ENCODE measurements at places on chromosomes 7 and 10. TPM values are rescaled to one million over a fixed set of nuclear protein-coding genes. Genes with fewer than 3 reads are reported as not detected.
A peak's percentile ranks its signal among the peaks of the same experiment; 100 is the strongest.

GRCh38 chr10:28246023-28246422, 56.8 kb downstream of the MPP7 start:
- no peak for DNase-seq
- no peaks in the 10 kb centered on the region for H3K36me3 ChIP-seq
- H3K4me1 ChIP-seq, result no peaks in the 10 kb centered on the region
- H3K27me3 ChIP-seq, result no peaks in the 10 kb centered on the region
- H3K27ac ChIP-seq, result no peak overlapping the region
- H3K4me3 ChIP-seq, result no peak overlapping the region

- DNase-seq, result no peak
- no peak overlapping the region for H3K4me3 ChIP-seq
- no peaks in the 10 kb centered on the region for H3K36me3 ChIP-seq
- H3K27me3 ChIP-seq, result 0 out of 2 replicates have a peak, but pooled peaks cover 11% of the 10 kb centered on the region
- no peaks in the 10 kb centered on the region for H3K4me1 ChIP-seq
- no peak overlapping the region for H3K27ac ChIP-seq
Measured at GRCh38 chr10:125562737-125563136, 120.2 kb downstream of the TEX36 start.

- DNase-seq, result no peak
- no peaks in the 10 kb centered on the region for H3K27me3 ChIP-seq
- H3K36me3 ChIP-seq, result no peaks in the 10 kb centered on the region
- no peak overlapping the region for H3K4me3 ChIP-seq
- no peak overlapping the region for H3K27ac ChIP-seq
- H3K4me1 ChIP-seq, result no peaks in the 10 kb centered on the region
Measured at GRCh38 chr10:92200564-92200963, 90.3 kb downstream of the CPEB3 start.

GRCh38 chr7:73701357-73701995, 18.0 kb downstream of the STX1A start:
- H3K36me3 ChIP-seq, result peaks cover 13% of the 10 kb centered on the region
- H3K4me1 ChIP-seq, result no peaks in the 10 kb centered on the region
- H3K27ac ChIP-seq, result no peak overlapping the region
- DNase-seq, result peak; percentile 60

- no peaks in the 10 kb centered on the region for H3K27me3 ChIP-seq
- no peaks in the 10 kb centered on the region for H3K36me3 ChIP-seq
- no peak overlapping the region for H3K27ac ChIP-seq
- H3K4me3 ChIP-seq, result no peak overlapping the region
- no peak for DNase-seq
- peaks cover 17% of the 10 kb centered on the region for H3K4me1 ChIP-seq
Measured at GRCh38 chr10:112917681-112918080, 32.4 kb upstream of the TCF7L2 start.

- no peaks in the 10 kb centered on the region for H3K36me3 ChIP-seq
- DNase-seq, result peak; percentile 97
- peaks cover 59% of the 10 kb centered on the region for H3K4me1 ChIP-seq
- no peak overlapping the region for H3K4me3 ChIP-seq
- H3K27me3 ChIP-seq, result no peaks in the 10 kb centered on the region
Measured at GRCh38 chr7:28988810-28989209, 30.7 kb upstream of the TRIL start.

DNA sequence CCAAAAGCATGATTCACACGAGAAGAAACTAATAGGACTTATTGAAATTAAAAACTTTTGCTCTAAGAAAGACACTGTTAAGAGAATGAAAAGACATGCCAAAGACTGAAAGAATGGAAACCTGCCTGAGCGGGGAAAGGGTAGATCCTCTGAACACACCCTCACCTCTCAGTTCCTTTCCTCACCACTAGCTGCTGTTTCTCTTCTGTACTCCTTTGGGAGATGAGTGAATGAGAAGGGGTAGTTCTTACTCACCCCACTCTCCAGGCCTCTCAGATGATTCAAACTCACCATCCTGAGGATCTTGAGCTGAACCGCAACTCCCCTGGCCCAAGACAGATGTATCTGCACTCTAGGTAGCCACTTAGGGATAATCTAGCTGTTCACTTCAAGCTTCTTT, 41.9 kb downstream of the IQUB start:
- H3K27ac ChIP-seq, result no peak overlapping the region
- H3K4me1 ChIP-seq, result no peaks in the 10 kb centered on the region
- no peak overlapping the region for H3K4me3 ChIP-seq
- no peaks in the 10 kb centered on the region for H3K36me3 ChIP-seq
- DNase-seq, result peak; percentile 19
- no peaks in the 10 kb centered on the region for H3K27me3 ChIP-seq

- H3K36me3 ChIP-seq, result no peaks in the 10 kb centered on the region
- H3K4me1 ChIP-seq, result peaks cover 1% of the 10 kb centered on the region
- H3K4me3 ChIP-seq, result peak overlapping the region; percentile 83
Measured at GRCh38 chr7:129824291-129825208, 128.2 kb downstream of the UBE2H start.

The CLDN3 gene
- not detected for total RNA-seq

- H3K27ac ChIP-seq, result no peak overlapping the region
- no peak overlapping the region for H3K4me3 ChIP-seq
- no peaks in the 10 kb centered on the region for H3K4me1 ChIP-seq
- no peaks in the 10 kb centered on the region for H3K27me3 ChIP-seq
- DNase-seq, result peak; percentile 22
Measured at GRCh38 chr7:43385856-43386255, 197.1 kb upstream of the STK17A start.

The CDK6 gene
- total RNA-seq, result 61.5 TPM

The TET1 gene
- 2.1 TPM for total RNA-seq

The CCL24 gene
- total RNA-seq, result not detected

GRCh38 chr7:136293841-136294391, 316.8 kb upstream of the MTPN start:
- H3K4me3 ChIP-seq, result no peak overlapping the region
- no peaks in the 10 kb centered on the region for H3K27me3 ChIP-seq
- H3K4me1 ChIP-seq, result no peaks in the 10 kb centered on the region
- H3K36me3 ChIP-seq, result no peaks in the 10 kb centered on the region

GRCh38 chr10:121709675-121710073, 111.4 kb upstream of the FGFR2 start:
- H3K4me3 ChIP-seq, result no peak overlapping the region
- no peak overlapping the region for H3K27ac ChIP-seq
- no peaks in the 10 kb centered on the region for H3K36me3 ChIP-seq
- H3K27me3 ChIP-seq, result no peaks in the 10 kb centered on the region

DNA sequence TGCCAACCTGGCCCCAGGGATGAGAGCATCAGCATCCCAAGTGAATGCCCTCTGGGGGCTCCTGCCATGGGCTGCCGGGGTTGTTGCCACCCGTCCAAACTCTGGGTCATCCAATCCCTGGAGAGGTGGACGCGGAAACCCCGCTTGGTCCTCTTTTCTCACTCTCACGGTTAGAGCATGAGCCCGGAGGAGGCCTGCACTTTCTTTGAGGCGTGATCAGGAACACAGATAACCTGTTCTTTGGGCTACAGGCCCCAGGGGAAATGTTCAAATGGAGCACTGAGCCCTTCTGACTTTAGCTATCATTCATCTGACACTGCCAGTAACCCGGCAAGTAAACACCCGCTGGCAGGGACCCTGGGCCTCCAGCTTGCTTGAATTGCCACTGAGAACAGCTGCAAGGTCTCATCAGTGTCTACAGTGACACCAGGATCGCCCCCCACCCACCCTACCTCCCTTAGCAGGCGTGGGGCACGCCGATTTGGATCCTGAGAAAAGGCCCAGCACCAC, 29.4 kb upstream of the SLF2 start:
- H3K36me3 ChIP-seq, result no peaks in the 10 kb centered on the region
- H3K27me3 ChIP-seq, result no peaks in the 10 kb centered on the region
- H3K4me3 ChIP-seq, result no peak overlapping the region
- H3K27ac ChIP-seq, result no peak overlapping the region
- no peak for DNase-seq
- peaks cover 8% of the 10 kb centered on the region for H3K4me1 ChIP-seq

DNA sequence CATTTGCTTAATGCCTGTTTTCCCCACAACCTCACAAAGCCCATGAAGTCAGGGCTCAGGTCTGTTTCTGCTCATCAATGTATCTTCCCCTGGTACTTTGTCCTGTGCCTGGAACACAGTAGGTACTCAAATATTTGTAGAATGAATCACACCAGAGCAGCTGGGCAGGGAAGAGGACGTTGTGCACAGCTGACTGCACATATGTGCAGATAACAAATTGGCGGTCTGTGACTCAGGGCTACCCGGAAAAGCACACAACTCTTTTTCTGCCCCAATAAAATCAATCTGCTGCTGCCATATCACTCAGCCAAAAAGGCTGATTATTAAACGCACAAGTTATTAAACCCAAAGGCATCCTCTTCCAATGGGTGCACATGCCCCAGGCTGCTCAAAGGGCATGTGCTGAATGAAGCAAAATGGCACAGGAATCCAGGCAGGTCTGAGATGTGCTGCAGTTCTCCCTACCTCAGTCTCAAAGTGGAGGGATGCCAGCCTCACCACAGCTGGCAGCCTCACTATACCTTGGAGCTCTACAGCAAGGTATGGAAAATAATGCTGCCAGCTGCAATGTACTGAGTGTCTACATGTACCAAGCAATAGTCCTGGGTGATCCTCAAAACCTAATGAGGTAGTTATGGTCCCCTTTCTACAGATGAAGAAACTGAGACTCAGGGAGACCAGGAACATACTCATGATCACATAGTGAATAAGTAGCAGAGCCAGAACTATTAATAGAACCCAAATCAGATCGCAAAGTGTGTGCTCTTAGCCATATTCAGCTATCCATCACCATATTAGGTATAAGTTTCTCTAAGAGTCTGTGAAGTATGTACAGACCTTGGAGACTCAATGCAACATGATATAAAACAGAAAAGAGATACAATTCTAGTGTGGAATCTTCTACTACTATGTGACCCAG, 43.4 kb downstream of the SORBS1 start:
- no peaks in the 10 kb centered on the region for H3K36me3 ChIP-seq
- H3K27ac ChIP-seq, result no peak overlapping the region
- peak; percentile 57 for DNase-seq
- H3K4me1 ChIP-seq, result peaks cover 22% of the 10 kb centered on the region

DNA sequence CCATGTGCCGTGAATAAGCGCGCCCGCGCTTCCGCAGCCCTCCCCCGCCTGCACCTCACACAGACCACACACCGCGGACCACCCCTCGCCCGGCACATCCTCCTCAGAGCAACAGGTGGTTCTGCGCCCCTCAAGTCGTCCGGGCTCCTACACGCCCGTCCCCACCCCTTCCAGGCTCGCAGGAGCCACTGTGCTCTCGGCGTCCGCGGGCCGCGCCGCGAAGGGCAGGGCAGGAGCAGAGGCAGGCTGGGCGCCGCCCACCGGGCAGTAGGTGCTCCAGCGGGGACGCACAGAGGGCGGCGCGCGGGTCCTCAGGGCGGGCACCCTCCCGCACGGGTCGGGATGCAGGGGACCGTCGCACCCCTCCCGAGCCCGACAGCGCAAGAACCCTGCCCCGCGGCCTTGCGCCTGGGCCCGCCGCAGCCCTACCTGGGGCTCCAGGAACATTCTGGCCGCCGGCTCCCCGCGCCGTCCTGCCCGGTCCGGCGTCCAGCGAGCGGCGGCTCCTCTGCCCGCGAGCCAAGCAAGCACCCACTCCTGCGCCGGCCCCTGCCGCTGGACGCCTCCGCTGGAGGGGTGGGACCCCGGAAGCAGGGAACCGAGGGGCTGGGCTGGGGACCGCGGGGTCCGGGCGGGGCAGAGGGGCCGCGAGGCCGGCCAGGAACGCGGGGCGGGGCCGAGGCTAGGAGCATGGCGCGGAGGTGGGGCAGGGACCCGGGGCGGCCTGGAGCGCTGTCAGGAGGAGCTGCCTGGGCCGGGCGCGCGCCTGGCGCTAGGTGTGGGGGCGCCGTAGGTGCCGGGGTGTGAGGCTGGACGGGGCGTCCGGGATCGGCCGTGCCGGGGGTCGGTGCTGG, 37.4 kb downstream of the RASGEF1A start:
- H3K27me3 ChIP-seq, result peaks cover 46% of the 10 kb centered on the region
- no peaks in the 10 kb centered on the region for H3K4me1 ChIP-seq
- DNase-seq, result peak; percentile 29
- no peaks in the 10 kb centered on the region for H3K36me3 ChIP-seq
- no peak overlapping the region for H3K27ac ChIP-seq
- H3K4me3 ChIP-seq, result no peak overlapping the region
